Left renal cortex interstitium (tissue), 4 donors: ENCODE measurements at places on chromosomes 12 and 14. TPM values are rescaled to one million over a fixed set of nuclear protein-coding genes. Genes with fewer than 3 reads are reported as not detected.

- DNase-seq, result no peak
These were observed 82.4 kb downstream of the WDR20 start for GRCh38 chr14:102222009-102222575.

DNA sequence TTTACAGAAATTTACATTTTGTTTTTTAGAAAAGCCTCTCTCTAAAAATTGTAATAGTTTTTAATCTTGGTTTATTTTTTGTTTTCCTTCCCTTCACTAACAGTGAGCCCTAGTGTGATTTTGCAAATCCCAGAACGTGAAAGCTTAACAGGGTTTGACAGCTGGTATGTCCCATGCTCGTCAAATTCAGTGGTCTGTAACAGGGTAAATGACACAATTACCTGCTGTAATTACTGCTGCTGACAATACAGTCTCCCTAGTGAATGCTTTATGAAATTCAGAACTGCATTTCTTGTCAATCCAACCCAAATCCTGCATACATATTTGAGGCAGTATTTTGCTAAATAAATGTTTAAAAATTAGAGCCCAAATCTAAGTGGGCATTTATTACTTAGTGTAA is 249.2 kb downstream of the NELL2 start:
- no peak for DNase-seq

- no peak for DNase-seq
These were observed 28.6 kb downstream of the FLVCR2 start for GRCh38 chr14:75607044-75607443.

- no peak for DNase-seq
These were observed 461.1 kb downstream of the LRIG3 start for GRCh38 chr12:58459191-58459590.

Gene RPL41
- polyA plus RNA-seq, result 5,876 TPM

DNA sequence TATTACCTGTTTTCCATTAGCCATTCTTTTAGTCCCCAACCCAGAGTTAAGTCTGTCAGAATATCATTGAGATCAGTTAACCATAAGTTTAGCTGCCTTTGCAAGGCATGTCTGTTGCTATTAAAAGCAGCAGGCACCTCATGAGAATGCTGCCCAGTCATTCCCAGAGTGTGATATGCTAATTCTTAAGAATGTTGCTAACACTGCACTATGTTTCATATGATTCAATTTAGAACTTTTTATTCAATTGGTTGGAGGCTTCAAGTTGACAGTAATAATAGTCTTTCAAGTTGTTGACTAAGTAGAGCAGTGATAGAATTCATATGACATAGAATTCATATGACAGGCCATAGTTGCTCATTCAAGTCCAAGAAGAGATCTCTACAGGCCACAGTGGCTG is 292.3 kb downstream of the FUT8 start:
- DNase-seq, result no peak

GRCh38 chr12:77725611-77726010 is 105.1 kb upstream of the NAV3 start:
- no peak for DNase-seq

- DNase-seq, result no peak
These were observed 15.3 kb downstream of the UBE2N start for GRCh38 chr12:93426412-93426805.

Gene GZMB
- 0.49 TPM for polyA plus RNA-seq

Gene NANOG
- polyA plus RNA-seq, result 0.33 TPM

Gene NGB
- not detected for polyA plus RNA-seq

Gene DIO2
- 0.58 TPM for polyA plus RNA-seq

GRCh38 chr14:89255852-89256251 is 161.2 kb downstream of the FOXN3 start:
- no peak for DNase-seq

Gene PLEKHH1
- polyA plus RNA-seq, result 33.2 TPM

- DNase-seq, result no peak
These were observed 264.4 kb downstream of the SYT1 start for GRCh38 chr12:79128956-79129355.

Gene TSPAN8
- polyA plus RNA-seq, result 38.2 TPM

Gene TMEM119
- 22.1 TPM for polyA plus RNA-seq

Gene DLGAP5
- polyA plus RNA-seq, result 32.1 TPM

Gene KRT85
- not detected for polyA plus RNA-seq

Gene VASH1
- polyA plus RNA-seq, result 37.1 TPM

GRCh38 chr14:35353409-35354172 is 51.0 kb downstream of the NFKBIA start:
- DNase-seq, result no peak

DNA sequence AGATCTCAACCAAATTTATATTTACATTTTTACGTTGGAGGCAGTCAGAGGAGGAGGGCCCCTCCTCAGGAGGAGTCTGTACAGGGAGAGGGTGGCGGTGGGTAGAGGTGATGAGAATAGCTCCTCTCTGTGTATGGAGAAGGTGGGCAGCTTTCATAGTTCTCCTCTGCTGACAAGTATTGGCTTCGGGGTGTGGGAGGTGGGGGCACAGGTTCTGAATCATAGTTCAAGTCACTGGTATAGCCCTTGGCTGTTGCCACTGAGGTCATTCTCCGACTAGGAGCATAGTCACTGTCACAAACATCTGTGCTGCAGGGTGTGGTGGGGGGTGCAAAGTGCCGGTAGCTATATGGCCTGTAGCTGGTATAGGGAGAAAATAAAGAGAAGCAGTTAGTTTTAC is 50.3 kb downstream of the BCL2L14 start:
- no peak for DNase-seq

Gene ART4
- 0.10 TPM for polyA plus RNA-seq

Gene ALDH6A1
- 99.2 TPM for polyA plus RNA-seq

Gene MANSC4
- polyA plus RNA-seq, result 0.21 TPM

DNA sequence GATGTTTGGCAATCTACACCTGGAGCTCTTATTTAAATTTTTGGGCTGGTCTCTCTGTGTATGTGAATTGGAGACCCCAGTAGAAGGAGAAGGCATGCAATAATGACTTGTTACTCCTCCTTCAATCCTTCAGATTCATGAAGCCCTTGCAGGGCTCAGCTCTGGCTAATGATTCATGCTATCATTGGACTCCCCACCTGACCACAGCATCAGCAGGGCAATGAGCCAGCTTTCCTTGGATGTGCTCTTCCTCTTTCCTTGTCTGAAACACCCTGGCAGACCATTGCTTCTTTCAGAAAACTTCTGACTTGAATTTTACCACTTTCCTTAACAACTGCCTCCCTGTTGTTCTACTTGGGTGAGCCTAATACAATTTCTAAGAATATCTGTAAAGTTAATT is 1019.2 kb downstream of the AACS start:
- DNase-seq, result no peak

DNA sequence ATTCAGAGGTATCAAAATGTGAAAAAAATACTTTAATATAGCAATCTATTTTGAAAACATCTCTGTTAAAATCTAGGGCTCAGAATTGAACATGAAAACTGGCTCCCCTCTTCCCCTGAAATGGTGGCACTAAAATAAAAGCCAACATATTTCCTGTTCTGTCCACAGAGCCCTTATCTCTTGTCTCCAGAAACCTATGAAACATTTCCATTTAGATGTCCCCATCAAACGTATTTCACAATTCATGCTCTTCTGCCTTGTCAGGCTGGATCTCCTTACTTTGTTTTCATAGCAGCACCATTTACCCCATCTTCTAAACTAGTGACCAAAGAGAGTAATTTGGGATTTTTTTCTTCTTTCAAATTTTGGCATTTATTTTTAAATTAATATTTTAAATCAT is 42.4 kb downstream of the PDE3A start:
- no peak for DNase-seq
